ENCODE measurements at places on chromosomes 5 and 9.

DNA sequence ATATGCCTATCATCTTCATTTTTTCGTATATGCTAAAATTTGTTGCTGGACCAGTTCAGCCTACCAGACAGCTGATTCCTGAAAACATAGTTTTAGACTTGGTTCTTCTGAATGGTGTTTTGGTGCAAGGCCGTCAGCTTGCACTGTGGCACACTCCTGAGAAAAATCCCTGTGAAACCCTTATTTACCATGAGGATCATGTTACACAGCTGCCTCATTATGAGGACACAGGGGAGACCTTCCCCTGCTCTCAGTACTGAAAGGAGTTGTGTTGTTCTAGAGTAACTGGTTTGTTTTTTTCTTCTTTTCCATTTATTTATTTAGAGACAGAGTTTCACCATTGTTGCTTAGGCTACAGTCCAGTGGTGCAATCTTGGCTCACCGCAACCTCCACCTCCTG, 37.6 kb downstream of the MAST4 start:
- DNase-seq: no peak

DNA sequence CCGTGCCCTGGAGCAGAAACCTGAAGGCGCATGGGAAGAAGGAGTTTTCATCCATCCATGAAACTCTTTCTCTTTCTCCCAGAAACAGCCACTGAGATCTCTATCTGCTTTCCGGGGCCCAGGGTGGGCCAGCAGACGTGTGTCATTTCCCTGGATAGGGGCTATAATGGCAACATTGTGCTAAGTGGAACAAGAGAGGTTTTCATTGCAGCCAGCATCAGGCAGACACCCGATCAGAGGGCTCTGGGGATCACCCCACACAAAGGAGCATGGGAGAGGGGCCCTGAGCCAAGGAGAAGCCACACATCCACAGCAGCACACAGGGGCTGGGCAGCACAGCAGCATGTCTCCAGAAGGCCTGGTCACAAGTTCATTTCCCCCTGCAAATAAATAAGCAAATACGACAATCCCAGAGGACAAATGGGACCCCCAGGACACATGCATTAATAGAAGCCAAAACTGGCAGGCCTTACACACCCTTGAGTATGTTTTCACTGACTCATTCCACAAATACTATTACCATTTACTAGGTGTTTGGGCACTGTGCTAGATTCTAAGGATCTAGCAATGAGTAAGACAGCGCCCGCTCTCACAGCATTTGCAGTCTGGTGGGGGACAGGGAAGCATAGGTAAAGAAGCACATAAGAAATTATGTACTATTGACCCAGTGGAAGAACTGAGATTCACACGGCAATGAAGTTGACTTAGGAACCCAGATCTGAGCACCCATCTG, 4.3 kb upstream of the AFAP1L1 start:
- DNase-seq: no peak

- DNase-seq: no peak
These were observed 14.2 kb upstream of the AGGF1 start for GRCh38 chr5:77015938-77016569.

DNA sequence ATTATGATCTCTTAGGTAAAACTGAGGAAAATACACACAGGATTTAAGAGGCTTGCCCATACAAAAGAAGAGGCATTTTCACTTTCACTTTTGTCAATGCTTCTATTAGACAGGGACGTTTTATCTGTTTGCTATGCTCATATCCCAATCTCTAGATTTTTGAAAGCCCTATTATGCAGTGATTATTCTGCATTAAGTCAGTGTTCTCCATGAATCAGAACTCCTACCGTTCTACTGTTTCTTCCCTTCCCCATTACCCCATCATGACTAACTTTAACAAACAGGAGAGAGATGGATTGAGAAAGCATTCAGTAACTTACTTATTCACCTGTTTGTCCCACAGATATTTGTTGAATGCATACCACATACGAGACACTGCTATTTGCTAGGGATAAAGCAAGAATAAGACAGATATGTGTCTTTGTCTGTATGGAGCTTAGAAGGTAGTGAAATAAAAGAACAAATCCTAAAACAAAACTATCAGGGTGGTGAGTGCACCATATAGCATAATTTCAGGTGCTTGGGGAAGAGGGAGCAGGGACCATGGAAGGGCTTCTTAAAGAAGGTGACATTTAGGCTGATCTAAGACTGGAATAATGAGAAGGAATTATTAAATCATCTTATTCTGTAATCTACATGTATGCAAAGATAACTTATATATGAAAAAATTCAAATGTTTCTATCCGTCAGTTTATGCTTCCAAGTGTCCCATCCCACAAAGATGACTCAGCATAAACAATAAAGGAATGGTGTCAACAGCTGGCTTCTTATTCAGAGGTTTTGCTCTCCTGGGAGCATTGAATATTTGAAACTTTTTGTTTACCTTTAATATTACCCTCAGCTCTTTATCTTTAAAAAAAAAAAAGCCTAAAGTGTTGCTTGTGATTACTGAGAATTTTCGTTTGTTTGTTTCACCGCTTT, 328.1 kb downstream of the HINT1 start:
- DNase-seq: no peak

GRCh38 chr9:122355336-122355875, 15.4 kb upstream of the PTGS1 start:
- no peak for DNase-seq

GRCh38 chr5:177310332-177310731, 1.4 kb downstream of the MXD3 start:
- DNase-seq: no peak

- DNase-seq: no peak
These were observed 942.4 kb downstream of the CDH12 start for GRCh38 chr5:21910731-21911130.

DNA sequence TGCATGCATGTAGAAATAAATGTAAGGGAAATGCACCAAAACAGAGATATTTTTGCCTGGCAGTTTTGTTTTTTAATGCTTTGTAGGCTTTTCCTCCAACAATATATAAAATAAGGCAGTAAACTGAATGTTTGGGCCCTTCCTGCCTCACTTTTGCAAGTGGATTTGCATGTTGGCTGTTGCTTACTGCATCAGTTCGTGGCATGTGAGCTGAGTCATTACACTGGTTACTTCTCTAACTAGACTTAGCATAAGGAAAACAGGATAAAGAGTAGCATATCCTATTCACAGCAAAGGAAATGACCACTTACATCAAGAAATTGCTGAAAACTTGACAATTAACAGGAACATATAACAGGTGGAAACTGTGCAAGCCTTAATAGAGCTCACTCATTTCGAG, 113.4 kb downstream of the TLE1 start:
- no peak for DNase-seq

DNA sequence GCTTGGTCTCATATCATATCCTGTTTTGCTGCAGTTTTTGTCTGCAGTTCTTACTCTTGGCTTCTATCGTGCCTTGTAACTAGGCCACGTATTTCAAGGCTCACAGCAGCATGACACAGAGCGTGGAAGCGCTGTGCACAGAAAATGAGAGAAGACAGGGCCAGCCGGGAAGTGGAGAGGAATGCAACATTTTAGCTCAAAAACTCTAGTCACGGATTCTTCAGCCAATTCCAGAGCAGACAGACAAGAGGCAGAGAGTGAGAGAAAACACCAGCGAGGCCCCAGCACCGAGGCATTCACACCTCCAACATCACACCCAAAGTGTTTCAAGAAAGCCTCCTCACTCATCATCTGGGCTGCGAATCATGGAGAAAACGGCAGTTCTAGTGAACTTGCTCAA, 160.8 kb downstream of the DNAH5 start:
- DNase-seq: no peak

GRCh38 chr9:99197987-99198386, 23.8 kb downstream of the ALG2 start:
- DNase-seq: no peak

DNA sequence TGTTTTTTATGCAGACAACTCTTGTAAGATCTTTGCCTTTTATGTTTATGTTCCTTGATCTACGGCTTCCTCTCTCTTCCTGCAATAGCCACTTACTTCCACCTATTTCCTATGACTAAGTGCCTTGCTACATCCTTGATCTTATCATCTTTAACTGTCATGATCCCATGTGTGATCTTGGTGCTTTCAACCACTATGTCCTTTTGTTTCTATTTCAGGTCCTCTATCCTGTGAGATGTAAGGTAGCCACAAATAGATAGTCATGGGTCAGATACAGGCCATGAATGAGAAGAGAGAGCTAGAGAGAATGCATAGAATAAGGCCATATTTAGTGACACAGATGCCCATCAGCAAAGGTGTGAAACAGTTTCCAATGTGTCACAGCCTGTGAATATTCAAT, 243.6 kb upstream of the HAPLN1 start:
- DNase-seq: no peak

DNA sequence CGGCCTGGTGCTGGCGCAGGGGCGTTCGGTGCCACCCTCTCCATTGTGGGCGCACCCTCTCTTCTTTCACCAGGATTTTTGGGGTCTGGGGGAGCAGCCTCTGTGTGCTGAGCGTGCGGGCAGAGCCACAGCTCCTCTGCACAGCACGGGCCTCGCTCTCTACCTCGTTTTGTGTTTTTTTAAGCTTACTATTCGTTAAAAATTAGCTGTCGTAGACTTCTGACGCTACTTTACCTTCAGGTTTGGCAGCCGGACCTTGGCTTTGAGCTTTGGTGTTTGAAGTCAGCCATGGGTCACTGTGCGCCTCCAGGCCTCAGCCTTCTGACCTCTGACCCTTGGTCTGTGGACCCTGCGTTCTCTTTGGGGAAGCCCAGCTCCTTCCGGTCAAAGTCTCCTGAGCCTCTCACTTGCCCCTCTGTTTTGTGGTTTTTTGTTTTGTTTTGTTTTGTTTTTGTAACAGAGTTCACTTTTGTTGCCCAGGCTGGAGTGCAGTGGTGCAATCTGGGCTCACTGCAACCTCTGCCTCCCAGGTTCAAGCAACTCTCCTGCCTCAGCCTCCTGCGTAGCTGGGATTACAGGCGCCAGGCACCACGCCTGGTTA, 88.2 kb upstream of the CACNA1B start:
- DNase-seq: no peak
